ENCODE measurements at places on chromosomes 5 and 9.

DNA sequence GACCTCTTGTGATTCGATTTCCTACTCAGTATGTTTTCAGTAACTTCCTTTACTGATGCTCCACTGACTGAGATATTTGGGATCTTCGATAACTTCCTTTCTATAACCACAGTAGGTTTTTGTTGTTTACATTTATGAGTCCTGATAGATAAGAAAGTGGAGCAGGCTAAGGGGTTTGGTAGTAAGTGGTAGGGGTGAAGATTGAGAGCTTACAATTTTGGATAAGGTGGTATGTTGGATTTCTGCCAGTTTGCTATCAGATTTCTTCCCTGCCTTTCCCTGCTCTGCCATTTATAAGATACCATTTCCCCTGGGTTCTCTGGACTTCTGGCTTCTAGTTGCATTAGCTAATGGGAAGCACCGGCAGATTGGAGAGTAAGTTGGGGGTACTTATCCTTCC, 7.9 kb upstream of the NDUFS4 start:
- no peak for DNase-seq

GRCh38 chr9:93422977-93423616, 28.4 kb upstream of the FAM120A start:
- DNase-seq, result no peak

GRCh38 chr9:95499847-95500246, 16.9 kb downstream of the PTCH1 start:
- DNase-seq, result no peak

GRCh38 chr9:87696641-87697040, 29.3 kb upstream of the CTSL start:
- DNase-seq, result no peak

- no peak for DNase-seq
Observed at GRCh38 chr9:80125731-80126264, 554.0 kb downstream of the TLE4 start.

GRCh38 chr5:31554552-31554951, 22.5 kb downstream of the C5orf22 start:
- no peak for DNase-seq

DNA sequence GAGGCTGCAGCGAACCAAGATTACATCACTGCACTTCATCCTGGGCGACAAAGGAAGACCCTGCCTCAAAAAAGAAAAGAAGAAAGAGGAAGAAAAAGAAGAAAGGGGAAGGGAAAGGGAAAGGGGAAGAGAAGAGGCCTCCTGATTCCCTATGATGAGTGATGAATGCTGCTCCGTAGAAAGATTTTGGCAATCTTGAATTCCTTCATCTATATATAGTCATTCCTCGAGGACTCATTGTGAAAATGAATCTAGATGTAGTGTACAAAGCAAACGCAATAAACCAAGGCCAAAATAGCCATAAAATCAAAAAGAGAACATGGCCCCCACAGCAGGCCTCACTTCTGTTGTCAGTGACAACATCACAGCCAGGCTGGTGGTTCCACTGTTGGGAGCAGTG, 218.0 kb downstream of the DCP2 start:
- DNase-seq, result no peak

- DNase-seq, result no peak
Observed at GRCh38 chr5:118614731-118615456, 373.5 kb downstream of the DTWD2 start.

GRCh38 chr5:81601919-81602318, 149.0 kb downstream of the SSBP2 start:
- no peak for DNase-seq

- DNase-seq, result peak; percentile 45
Observed at GRCh38 chr9:89941875-89942274, 337.1 kb downstream of the GADD45G start.

DNA sequence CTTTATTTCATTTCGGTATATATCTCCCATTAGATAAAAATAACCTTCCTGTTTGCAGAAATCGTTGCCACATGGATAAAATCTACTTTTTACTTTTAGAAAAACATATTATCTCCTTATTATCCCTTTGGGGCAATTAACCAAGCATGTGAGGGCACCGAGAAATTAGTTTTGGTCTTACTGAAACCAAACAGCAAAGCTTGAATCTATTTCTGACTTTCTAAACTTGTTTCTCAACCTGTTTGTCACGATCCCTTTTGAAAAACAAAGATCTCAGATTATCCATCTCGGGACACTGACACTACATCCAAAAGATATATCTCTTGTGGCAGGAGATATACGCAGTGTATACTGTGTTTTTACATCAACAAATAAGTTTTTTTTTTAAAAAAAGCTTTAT, 2.3 kb downstream of the TUT7 start:
- no peak for DNase-seq

- no peak for DNase-seq
Observed at GRCh38 chr9:117750401-117750800, 46.2 kb downstream of the TLR4 start.

DNA sequence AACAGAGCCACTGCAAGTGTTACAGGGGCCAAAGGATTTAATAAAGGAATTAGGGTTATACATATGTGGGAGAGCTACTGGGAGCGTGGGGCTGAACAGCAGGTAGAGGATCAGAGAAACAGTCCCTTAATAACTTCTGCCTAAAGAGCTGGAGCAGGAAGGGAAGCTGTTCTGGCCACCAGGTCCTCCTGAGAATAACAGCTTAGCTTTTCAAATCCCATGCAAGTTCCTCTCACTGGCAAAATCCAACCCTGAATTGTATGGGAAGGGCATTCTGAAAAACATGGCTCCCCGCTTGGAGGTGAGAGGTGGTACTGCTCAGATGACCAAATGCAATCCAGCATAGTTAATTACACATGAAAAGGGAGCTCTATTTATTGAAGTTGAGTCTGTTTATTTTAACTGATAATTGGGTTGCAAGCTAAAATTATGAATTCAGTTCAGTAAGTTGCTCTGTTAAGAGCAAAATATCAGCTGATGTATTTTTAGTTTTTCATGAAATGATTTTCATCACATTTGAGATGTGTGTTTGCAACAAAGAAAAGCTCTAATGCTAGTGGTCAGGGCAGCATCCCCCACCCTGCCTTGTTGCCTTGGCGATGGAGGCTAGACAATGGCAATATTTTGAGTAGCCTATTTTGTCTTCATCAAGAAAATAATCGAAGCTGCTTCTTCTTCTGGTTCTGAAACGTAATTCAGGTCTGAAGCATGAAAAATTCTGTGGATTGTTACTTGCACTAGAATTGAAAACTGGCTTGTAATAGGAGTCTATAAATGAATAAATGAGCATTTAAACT, 58.4 kb upstream of the SH3GL2 start:
- no peak for DNase-seq

DNA sequence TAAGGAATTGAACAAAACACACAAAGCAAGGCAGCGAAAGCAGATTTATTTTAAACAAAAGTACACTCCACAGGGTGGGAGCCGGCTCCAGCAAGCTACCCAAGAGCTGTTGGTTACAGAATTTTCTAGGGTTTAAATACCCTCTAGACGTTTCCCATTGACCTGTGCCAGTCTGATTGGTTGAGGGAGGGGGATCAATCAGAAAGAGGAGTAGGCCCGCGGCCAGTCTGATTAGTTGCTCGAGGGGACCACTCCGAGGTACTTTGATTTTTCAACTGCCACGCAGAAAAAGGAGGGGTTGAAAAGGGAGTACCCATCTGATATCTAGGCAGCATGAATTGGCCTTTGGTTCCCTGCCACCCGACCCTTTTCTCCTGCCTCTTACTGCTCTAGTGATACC, 998 bp downstream of the SRP19 start:
- DNase-seq, result no peak

DNA sequence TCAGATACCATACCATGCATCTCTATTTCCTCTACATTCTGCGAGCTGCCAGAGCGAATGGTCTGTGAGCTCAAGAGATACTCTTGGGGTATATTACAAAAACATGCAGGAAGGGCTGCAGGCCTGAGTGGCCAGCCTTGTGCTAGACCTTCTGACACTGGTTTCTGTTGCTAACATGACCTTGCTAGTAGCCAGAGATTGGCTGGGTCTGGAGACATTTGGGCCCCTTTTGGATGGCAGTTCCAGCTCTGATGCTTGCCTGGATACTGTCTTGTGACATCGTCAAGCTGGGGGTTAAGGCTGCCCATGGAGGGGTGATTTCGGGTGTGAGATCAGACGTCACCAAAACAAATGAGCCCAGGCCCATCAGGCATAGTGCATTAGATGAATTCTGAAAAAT, 56.1 kb upstream of the FSTL4 start:
- DNase-seq, result no peak

DNA sequence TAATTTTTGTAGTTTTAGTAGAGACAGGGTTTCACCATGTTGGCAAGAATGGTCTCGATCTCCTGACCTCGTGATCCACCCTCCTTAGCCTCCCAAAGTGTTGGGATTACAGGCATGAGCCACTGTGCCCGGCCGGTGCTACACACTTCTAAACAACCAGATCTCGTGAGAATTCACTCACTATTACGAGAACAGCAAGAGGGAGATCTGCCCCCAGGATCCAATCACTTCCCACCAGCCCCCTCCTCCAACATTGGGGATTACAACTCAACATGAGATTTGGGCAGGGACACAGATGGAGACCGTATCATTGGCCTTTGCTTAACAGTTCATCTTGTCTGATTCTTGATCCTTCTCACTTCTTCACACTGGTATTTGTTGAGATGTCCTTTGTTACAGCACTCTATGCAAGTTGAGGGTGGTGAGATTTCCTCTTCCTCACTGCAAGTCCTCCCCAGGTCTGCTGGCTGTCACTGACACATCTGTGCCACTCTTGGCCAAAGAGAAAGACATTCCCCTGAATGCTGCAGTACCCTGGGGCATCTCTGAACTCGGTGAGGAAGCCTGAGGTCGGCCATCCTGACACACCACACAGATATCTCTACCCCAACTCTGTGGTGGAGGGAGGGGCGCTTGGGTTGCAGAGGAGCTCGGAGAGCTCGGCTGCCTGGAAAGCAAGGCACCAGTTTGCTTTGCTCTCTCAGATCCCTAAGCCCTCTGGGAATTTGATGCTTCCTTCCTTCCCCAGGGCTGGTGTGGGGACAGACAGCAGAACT, 4.2 kb upstream of the SUB1 start:
- no peak for DNase-seq

DNA sequence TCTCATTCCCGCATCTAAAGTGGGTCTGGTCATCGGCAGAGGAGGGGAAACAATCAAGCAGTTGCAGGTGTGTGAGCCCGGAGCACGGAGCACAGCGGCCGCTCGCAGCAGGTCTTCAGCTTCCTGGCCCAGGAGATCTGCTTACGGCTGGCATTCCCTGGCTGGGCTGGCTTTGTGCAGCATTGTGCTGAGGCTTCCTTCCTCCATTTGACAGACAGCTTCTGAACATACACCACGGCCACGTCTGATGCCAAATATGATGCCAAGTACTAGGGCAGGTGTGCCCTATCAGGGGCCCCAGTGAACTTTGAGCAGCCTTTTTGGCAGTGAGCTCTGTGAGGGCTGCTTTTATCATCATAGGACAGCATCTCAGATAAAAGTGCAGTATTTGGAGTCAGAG, 37.1 kb downstream of the FUBP3 start:
- DNase-seq, result no peak

GRCh38 chr5:159734366-159734765, 181.9 kb upstream of the ADRA1B start:
- no peak for DNase-seq

DNA sequence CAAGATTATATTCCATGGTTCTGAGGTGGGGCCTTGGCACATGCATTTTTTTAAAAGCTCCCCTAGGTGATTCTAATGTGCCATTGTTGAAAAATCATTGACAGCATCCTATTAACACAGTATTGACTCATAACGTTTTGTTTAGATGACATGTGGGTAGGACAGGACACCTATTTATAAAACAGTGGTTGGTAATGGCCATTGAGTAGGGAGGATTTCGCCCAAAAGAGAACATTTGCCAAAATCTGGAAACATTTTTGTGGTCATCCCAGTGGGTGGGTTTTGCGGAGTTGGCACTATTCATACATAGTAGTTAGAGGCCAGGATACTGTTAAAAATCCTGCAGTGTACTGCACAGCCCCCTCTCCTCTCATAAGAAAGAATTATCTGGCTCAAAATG, 6.4 kb upstream of the CHD1 start:
- no peak for DNase-seq

DNA sequence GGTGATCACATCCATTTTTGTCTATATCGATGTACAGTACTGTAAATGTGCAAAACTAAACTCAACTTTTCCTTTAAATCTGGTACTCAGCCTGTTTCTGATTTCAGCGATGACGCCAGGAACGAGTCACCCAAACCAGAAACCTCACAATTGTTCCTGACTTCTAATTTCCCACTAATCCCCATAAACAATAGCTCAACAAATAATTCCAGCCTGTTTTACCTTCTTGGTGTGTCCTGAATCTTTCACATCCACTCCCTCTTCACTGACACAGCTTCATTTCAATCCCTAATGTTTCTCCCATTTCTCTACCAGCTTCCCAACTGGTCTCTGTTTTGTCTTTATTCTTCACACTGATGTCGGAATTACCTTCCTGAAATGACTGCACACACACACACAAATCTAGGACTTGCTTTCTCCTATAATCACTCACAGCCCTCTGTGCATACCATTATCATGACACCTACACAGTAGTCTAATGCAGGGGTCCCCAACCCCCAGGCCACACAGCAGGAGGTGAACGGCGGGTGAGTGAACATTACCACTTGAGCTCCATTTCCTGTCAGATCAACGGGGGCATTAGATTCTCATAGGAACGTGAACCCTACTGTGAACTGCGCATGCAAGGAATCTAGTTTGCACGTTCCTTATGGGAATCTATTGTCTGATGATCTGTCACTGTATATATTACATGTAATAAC, 97.8 kb upstream of the SLC30A5 start:
- DNase-seq, result no peak

GRCh38 chr9:108933231-108933717, 650 bp downstream of the ELP1 start:
- DNase-seq, result no peak

GRCh38 chr5:82174128-82174918, 103.8 kb downstream of the RPS23 start:
- DNase-seq, result no peak

DNA sequence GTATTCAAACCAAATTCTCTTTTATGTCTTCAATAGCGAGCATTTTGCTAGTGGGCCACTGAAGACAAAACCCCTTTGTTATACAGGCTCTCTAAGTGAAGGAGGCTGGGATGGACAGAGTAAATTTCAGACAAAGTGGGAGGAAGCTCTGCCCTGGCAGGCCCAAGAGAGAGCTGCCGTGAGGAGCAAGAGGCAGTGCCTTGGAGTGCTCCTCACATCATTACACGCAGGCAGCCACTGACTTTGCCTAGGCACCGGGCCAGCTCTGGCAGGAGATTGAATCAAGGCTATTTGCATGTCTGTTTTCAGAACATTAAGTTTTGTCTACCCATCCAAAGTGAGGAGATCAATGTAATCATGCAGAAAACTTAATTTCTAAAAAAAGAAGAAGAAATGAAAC, 167.7 kb downstream of the CCDC192 start:
- DNase-seq, result no peak

GRCh38 chr5:115457571-115457970, 87.0 kb downstream of the FEM1C start:
- DNase-seq, result no peak

GRCh38 chr9:134381671-134382516, 55.6 kb downstream of the RXRA start:
- no peak for DNase-seq
